ENCODE measurements at places on chromosomes 7 and 10.

DNA sequence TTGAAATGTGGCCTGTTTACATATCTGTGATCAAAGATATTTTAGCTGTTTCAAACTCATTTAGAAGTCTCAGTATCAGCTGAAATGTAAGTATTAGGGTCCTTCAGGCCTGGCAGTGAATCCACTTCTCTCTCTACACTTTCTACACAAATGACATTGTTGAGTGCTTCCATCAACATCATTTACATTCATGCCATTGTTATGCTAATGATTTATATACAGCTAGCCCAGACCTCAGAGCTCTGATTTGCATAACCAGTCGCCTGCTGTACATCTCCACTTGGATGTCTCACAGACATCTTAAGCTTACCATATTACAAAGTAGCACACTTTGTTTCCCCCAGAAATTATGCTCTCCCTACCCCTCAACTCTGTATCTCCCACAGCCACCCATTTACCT lies 71.6 kb downstream of the GSDME start:
- no peak for DNase-seq

- no peak for DNase-seq
Observed at GRCh38 chr10:127976286-127976685, 69.4 kb downstream of the PTPRE start.

DNA sequence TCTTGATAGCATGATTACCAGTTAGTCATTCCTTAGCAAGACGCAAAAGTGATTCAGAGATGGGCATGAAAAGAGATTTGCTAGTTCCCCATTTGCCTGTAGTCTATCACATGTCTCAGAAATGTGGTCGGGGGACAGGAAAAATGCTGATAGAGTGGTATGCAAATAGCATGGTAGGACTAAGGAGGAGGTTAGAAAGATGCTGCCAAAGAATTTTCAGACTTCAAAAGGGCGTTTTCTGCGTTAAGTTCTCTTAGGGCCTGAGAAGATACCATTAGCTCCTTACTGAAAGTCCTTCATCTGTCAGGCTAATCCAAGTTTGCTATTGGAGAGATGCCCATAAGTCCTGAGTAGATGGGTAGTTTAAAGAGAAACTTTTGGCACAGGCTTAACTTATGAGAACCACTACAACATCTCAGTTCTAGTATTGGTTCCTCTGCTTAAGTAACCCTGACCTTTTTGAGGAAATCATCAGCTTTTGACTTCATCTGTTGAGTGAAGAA lies 2.7 kb downstream of the CALD1 start:
- no peak for DNase-seq

GRCh38 chr7:27179503-27180430 lies 5.3 kb downstream of the HOXA11 start:
- DNase-seq, result no peak

- DNase-seq, result no peak
Observed at GRCh38 chr10:113283189-113283588, 269.7 kb upstream of the HABP2 start.

DNA sequence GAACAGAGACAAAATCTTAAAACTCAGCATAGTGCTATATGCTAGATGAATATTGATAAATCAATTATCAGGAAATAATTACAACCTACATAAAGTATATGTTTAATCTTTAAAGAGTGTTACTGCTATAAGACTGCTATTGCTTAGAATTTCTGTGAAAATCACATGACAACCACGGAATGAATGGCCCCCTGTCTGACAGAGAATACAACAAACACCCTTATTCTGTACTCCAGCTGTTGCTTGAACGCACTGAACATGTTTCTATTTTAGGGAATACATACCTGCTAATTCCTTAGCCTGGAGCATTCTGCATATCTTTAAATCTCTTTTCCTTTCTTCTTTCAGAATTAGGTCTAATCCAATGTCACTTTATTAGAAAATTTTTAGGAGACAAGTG lies 452.4 kb upstream of the PHF14 start:
- DNase-seq, result no peak

- DNase-seq, result no peak
Observed at GRCh38 chr10:47151920-47152319, 148.1 kb upstream of the GDF10 start.

DNA sequence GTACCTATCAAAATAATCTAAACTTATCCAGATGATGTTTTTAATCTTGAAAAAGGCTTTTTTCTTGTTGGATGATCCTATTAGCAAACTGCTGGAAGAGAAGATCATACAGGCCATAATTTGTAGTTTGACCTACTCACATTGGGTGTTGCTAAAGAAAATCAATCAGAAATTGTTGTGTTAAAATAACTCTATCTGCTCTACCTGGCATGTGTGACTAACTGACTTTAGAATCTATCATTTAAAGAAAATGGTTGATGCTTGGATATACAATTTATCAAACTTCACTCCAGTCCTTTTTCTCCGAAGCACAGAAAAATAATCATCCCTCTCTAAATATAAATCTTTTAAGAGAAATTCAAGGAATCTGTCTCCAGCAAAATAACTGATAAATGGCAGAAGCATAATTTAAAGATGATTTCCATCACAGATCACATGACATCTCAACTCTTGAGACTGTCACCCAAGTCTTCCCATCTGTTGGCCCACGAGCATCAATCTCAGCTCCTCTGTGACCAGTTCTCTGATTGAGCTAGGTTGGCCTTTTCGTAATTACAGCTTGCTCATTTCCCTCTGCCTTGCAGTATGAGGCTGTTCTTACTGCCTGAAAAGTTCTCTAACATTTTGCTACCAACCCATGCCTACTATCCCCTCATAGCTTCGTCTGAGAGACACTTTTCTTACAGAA lies 36.4 kb downstream of the CABCOCO1 start:
- no peak for DNase-seq

- no peak for DNase-seq
Observed at GRCh38 chr10:30210296-30210695, 138.8 kb downstream of the MTPAP start.

GRCh38 chr7:132857031-132857430 lies 224.9 kb downstream of the CHCHD3 start:
- no peak for DNase-seq

DNA sequence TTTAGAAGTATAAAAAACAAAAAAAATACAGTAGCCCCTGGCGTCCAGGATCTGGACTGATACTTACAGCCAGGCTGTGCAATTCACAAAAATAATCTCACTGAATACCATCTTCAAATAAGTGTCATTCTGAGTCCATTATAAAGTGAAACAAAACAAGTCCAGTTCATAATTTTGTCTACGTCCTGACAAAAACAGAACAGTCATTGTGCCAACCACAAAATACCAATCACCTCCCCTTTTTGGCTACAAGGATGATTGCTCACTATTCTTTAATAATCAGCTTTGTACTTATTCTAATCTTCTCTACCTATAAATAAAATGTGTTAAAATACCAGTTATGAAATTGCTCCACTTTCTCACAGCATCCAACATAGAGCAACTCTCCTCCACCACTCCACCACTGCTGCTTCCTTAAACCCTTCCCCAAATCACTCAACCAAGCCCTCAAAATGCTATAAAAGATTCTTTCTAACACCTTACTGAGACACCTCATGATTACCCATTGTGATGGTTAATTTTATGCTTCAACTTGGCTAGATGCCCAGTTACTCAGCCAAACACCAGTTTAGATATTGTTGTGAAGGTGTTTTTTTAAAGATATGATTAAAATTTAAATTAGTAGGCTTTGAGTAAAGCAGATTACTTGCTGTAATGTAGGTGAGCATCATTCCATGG lies 479.8 kb upstream of the SEMA3A start:
- DNase-seq, result no peak

All from NCI-H1105 treated with DMSO at 0.1 percent for 48 hours (cell line).